Left renal cortex interstitium (tissue), 4 donors: ENCODE measurements at places on chromosomes 4 and X. TPM values are rescaled to one million over a fixed set of nuclear protein-coding genes. Genes with fewer than 3 reads are reported as not detected.

DNA sequence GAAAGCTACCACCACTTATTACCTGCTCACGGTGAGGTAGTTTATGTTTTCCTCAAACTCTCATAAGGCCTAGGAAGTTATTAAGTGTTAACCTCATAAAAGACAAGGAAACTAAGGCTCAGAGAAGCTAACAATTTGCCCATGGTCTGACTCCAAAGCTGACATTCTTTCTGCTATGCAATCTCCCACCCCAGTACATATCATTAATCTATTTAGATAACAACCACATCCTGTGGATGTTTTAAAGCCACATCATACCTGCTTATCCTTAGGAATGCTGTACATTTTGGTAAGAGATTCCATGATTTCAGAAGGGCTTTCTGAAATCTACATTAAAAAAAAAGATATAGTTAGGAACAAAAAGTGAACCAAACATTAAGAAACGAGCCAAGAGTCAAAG, 55.4 kb downstream of the HUWE1 start:
- no peak for DNase-seq

DNA sequence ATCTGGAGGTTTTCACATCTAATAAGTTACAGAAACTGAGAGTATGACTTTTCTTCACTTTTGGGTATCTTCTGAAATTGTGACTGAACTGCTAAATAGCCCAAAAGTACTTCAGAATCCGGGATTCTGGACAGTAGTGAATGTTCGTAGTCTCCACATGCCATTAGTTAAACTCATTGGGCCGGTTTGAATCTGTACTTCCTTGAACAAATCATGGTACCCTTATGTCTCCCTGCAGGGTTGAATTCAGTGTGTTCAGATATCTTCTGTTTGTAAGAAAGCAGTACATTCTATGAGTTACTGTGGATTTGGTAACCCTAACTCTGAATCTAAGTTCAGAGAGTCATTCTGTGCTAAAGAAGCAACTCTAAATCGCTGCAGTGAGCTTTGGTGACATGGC, 33.6 kb downstream of the FAM193A start:
- no peak for DNase-seq

Gene NR0B1
- polyA plus RNA-seq = 0.47 TPM

DNA sequence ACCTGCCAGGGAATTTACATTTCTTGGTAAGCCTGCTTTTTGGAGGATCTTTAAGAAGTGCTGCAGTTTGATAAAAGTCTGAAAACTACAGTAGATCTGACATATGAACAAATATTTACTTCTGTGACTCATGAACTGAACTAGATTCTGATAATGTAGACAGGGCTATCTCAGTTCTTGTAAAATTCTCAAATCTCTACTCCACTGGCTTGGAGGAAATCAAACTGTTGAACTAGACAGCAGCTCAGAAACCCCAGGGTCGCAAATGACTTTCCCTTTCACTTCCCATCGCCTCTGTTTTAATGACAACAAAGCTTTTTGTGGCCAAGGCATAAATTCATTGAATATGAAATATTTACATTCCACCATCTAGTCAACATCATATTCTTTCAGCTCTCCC, 15.4 kb upstream of the OCIAD1 start:
- no peak for DNase-seq

DNA sequence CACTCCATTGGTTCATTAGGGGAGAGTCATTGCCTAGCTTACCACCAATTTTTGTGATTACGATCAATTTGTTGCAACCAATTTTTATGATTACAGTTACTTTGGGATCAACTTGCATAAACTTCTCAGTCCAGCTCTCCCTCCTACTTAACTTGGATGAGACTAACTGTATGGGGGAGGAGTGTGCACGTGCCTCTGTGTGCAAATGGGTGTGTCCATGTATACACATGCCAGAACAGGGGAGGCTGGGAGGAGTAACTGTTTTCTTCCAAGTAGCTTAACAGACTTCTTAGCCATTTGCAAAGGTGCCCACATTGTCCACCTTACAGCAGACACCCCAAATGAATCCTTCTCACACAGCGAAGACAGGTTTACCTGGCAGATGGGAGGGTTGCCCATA, 117.7 kb upstream of the VCX3B start:
- no peak for DNase-seq

Gene DUSP9
- 63.9 TPM for polyA plus RNA-seq

Gene GAGE12E
- polyA plus RNA-seq = not detected

DNA sequence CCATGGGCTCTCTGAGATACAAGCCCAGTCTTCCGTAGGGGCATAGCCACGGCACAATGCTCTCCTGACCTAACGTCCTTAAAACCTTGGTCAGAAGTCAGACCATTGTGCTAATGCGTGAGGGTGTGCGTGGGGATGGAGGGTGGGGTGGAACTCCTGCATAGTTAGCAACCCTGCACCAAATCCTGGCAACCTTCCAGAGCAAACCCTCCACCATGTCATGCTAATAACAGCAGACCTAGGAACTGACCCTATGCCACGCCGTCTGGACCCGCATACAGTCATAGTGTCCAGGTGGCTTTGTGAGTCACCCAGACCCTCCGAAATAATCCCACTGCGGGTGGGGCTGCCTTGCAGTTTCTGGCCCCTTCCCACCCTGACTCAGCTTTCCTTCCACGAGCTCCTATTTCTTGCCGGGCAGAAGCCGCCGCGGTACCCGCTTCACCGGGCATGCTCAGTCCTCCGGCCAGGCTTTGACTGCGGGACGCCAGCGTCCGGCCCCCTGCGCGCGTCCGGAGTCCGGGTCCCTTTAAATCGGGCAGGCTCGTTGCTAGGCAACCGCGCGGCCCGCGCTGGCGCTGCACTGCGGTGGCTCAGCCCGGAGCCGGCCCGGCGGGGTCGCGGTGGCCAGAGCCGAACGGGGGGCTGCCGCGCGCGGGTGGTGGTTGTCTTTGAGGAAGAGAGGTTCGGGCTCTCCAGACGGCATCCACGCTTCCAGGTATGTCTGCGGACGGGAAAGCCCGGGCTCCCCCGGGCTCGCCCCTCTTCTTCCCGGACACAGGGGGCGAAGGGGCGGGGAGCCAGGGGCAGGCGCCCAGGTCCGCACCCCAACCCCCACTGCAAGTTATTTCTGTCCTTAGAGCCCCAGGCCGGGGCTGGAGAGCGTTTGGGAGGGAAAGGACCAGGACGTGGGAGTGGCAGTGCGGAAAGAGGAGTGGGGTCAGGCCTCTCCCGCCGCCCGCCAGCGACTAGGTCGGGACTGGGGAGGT, at the start of gene CCDC160:
Gene CCDC160 (plus strand): TSS at position 557 of the 989 bp plus-strand sequence. CDS start 7,619 bp downstream, outside the sequence.
- peak; percentile 41 for DNase-seq

Gene VEGFD
- 0.39 TPM for polyA plus RNA-seq

GRCh38 chr4:95092766-95093165, 335.0 kb downstream of the BMPR1B start:
- DNase-seq = no peak

Gene RBM46
- 0.07 TPM for polyA plus RNA-seq

Gene PLK4
- polyA plus RNA-seq = 17.4 TPM

DNA sequence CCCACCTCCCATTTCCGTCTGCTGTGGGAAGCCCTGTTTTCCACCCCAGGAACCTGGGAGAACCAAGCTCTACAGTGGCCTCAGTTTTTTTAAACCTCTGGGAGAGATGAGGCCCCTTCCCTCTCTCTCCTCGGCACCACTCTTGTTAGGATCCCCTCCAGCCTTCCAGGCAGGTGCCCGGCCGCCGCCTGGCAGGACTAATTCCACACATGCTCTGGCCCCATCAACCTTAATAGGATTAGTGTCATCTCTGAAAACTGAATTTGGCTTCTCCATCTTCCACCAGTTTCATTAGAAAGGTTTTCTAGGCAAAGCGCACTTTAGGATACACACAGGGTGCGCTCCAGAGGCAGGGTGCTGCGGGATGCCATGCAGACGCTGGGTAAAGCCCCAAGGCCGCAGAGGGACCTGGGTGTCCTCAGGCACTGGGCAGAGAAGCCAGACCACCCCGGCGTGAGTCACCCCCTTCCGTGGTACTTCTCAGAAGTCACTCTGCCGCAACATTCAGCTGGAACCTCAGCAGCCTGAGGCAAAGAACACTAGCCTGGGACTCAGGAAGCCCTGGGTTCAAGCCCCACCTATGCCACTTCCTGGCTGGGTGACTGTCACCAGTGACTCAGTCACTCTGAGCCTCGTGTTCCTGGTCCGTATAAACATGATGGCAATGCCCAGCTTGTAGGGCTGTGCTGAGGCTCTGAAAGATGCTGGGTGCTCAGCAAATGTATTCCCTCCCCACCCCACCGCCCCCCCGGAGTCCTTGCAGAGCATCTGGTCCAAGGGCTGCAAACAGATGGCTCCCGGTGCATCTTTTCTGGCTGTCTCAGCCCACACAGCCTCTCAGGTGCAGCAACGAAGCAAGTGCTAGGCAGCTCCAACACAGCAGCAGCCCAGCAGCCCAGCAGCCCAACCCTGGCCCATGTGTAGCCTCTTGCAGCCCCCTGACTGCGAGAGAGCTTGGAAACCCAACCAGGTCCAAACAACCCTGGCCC, 29.1 kb downstream of the PPP2R2C start:
- no peak for DNase-seq

- DNase-seq = no peak
Measured at GRCh38 chr4:48403779-48404178, 62.5 kb downstream of the SLAIN2 start.

Gene NPY2R
- 0.57 TPM for polyA plus RNA-seq

Gene STARD8
- 21.4 TPM for polyA plus RNA-seq

GRCh38 chr4:153538487-153539357, 72.6 kb downstream of the TMEM131L start:
- no peak for DNase-seq

Gene FGF13
- 25.0 TPM for polyA plus RNA-seq

- DNase-seq = no peak
Measured at GRCh38 chr4:101252721-101253120, 94.6 kb downstream of the PPP3CA start.

Gene CYLC1
- polyA plus RNA-seq = not detected

Gene GABRQ
- polyA plus RNA-seq = 0.65 TPM

DNA sequence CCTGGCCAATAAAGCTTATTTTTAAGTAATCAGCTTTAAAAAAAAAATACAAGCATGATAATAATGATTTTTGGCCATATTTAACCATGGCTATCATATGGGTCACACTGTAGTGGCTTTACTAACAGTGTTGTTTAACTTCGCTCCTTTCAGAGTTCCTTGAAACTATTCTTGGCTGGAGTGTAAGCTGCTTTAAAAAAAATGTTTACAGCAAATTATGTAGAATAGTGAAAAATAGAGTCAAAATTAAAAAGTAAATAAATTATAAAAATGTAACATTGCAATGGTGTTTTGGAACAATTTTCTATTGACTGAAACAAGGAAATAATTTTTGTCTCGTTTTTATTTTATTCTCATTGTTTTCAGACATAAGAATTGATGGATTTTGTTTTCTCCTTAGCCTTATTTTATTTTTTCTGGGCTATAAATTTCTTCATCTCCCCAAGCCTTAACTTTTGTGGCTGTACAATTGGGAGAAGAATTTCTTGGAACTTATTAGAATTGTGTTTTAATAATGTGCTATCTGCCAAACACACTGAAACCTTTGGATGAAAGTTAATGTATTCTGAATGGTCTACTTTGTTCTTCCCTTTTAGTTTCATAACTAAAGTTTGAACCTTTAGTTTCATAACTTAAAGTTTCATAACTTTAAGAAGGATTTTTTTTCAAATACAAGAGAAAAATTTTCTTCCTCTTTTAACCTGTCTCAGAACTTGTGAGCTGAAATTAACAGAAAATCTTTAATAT, 182.0 kb downstream of the ARHGAP24 start:
- no peak for DNase-seq

Gene GLRA3
- polyA plus RNA-seq = 0.14 TPM

Gene TNMD
- 6.3 TPM for polyA plus RNA-seq

Gene PIGA
- polyA plus RNA-seq = 22.8 TPM

Gene RASGEF1B
- 12.7 TPM for polyA plus RNA-seq

DNA sequence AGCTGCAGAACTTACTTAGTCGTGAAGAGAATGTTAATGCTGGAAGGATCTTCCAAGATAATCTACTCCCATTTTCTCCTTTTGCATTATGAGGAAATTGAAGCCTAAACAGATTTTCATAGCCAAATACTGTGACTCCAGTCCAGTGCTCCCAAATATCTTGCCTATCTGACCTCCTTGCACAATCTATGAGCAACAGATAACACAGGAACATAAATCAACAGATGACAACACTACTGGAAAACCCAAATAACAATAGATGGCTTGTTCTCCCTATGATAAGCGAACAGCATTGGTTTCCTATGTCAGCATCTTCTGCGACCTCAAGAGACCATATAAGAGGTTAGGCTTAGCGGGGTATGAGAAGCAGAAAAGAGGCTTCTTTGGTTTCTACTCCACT, 88.0 kb downstream of the CORIN start:
- no peak for DNase-seq

Gene HTN1
- polyA plus RNA-seq = not detected

Gene RAB39B
- polyA plus RNA-seq = 3.3 TPM

DNA sequence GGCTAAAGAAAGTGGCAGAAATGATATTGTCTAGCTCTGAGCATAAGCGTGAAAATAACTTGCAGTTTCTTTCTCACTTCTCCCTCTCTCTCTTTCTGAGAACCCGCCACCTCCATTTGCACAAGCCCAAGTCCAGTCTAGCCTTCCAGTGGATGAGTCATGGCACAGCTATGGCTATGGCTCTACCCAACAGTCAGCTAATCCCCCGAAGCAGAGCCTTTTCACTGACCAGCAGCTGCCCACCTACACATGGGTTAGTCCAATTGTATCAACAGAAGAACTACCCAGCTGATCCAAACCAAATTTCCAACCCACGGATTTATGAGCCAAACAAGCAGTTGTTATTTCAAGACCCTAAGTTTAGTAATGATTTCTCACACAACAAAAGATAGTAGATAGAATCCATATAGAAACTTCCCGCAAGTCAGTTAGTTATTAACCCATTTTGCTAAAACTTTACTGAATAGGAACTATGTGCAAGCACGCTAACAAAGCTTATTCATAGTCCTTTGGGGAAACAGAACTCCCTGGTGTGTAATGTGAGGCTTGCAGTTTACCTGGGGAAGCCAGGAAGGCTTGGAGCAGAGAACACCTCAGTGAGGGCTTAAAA, 282.3 kb downstream of the INPP4B start:
- no peak for DNase-seq

Gene ETDB
- not detected for polyA plus RNA-seq

- no peak for DNase-seq
Measured at GRCh38 chrX:18041656-18042055, 179.0 kb downstream of the BEND2 start.

Gene TMEM271
- not detected for polyA plus RNA-seq

DNA sequence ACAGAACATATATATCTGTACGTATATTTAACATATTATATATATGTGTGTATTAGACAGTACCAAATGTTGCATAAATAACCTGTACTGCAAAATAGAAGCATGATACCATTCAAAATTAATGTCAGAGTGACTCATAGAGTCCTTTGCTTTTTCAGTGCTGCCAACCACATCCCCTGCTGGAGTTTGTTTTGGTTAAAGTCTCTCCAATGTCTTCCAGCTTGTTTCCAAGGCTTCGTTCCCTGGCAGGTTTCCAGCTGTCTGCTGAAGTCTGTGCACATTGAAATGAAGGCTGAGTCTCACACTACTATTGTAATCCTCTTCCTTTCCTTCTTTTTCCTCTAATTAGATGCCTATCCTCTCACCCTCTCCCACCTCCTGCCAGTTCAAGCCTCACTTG, 14.9 kb downstream of the NRK start:
- DNase-seq = peak; percentile 25

GRCh38 chr4:78565971-78566372, 14.4 kb downstream of the ANXA3 start:
- DNase-seq = no peak

GRCh38 chr4:168071304-168071703, 21.0 kb upstream of the ANXA10 start:
- no peak for DNase-seq

- DNase-seq = no peak
Measured at GRCh38 chr4:37243051-37243450, 1.5 kb upstream of the NWD2 start.
